Left renal pelvis (tissue), 4 donors: ENCODE measurements at places on chromosomes 11 and 22.

DNA sequence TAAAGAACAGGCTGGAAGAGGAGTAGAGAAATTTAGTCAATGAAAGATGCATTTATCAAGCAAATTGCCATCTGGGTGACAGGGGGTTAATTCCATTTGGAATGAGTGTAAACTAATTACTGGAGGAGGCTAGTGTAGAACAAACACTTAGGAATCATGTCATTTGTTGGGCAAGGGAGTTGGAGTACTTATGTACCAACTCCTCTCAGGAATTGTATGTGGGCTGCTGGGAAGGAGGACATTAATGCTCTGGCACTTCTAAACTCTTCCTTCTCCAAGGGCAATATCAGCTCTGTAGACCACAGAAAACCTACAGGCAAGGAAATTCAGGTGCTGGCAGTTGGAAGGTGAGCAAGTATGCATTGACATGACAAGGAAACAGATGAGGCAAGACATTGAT is 141.0 kb downstream of the MSANTD4 start:
- no peak for DNase-seq

DNA sequence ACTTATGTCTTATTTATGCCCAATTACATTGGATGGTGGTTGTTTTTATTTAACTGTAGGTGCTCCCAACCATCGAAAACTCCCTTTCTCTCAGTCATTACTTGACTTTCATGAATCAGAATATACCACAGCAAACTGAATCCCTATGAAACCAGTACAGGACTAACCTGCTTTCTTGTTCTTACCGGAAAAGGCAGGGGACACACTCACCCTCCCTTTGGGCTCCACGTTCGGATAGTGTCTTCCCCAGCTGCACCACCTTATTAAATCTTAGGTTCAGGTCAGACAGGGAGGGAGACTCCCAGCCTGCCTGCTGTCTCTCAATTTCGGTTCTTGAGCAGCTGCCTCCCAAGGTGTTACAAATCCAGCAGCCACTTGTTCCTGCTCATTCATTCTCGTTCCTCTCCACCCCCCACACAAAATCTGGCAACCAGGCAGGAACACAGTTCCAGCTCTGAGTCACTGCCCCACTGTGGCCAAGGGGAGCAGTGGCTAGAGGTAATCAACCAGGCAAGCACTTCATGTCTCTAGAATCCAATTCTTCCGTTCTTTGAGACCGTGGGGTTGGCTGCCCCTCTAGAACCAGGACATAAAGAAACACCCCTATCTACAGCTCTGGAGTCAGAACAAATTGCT is 133.0 kb downstream of the PLEKHA7 start:
- no peak for DNase-seq

GRCh38 chr11:116348226-116348625 is 424.6 kb downstream of the BUD13 start:
- DNase-seq = no peak

- DNase-seq = no peak
Measured at GRCh38 chr11:134477486-134477885, 65.4 kb upstream of the B3GAT1 start.

DNA sequence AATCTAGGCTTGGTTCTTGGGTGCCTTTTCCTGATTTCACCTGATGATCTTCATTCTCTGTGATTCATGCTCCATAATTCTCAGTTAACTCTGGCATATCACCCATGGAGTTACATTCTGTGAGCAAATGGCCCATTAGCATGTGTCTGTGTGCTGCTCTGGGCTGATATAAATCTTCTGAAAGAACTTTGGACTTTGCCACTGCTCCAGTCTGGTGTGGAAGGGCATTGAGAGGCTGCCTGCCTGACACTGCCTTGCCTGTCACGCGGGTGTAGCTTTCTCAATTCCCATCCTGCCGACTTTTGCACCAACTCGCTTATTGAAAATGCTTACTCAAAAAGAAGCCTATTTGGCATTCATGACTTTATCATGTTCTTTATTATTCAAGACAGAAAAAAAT is 42.2 kb downstream of the FAT3 start:
- peak; percentile 14 for DNase-seq

DNA sequence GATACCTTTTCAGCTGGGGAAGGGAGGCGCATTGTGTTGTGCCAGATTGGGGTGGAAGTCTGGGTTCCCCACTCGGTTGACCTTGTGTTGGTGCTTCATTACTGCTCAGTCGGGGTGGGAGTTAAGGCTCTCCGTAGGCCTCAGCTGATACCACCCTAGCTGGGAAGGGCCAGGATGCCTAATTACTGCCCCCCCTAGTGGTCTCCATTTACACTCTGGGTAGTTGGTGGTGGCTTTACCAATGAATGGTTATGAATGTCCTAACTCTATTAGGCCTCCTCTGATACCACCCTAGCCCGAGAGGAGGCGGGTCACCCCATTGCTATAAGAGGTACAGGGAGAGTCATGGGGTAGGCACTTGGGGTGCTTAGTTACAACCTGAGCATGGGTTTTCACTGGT is 27.5 kb upstream of the HIKESHI start:
- no peak for DNase-seq

DNA sequence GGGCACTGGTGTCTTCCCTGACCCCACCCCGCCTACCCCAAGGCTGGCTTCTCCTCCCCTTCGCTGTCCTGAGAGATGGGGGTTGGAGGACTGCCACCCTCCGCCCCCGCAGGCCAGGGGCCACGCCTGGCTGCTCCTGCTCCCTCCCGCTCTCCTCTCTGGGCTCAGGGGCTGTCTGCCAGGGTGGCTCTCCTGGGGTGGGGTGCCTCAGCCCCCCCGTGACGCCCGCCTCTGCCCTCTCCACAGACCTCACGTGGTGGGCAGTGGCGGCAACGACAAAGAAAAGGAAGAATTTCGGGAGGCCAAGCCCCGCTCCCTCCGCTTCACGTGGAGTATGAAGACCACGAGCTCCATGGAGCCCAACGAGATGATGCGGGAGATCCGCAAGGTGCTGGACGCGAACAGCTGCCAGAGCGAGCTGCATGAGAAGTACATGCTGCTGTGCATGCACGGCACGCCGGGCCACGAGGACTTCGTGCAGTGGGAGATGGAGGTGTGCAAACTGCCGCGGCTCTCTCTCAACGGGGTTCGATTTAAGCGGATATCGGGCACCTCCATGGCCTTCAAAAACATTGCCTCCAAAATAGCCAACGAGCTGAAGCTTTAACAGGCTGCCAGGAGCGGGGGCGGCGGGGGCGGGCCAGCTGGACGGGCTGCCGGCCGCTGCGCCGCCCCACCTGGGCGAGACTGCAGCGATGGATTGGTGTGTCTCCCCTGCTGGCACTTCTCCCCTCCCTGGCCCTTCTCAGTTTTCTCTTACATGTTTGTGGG is 8.1 kb downstream of the RCOR2 start:
- DNase-seq = no peak

DNA sequence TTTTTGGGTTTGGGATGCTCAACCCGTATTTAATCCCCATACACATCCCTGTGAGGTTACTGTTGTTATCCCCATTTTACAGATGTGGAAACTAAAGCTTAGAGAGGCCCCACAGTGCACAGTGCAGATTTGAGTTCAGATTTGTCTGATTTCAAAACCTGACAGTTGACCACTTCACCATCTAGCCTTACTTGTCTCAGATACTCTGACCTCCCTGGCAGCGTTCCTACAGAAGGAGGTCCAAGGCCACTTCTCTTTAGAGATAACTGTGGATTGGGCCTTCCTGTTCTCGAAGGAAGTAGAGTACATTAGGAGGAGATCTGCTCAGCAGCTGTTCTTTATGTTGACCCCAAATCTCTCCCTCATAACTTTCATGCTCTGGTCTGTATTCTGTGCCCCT is 46.7 kb upstream of the CTTN start:
- no peak for DNase-seq

DNA sequence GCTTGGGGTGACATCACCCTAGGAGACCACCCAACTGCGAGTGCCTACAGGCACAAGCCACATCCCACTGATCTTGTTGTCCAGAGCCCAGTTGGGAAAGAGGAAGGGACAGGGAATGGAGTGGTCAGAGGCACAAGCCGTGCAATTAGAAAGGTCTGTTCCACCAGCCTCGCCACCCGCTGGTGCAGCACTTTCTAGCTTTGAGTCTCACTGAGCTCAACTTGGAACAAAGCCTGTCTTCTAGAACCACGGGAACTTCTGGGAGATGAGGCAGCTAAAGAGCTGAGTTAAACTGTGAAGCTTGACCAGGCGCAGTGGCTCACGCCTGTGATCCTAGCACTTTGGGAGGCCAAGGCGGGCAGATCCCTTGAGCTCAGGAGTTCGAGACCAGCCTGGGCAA is 29.3 kb downstream of the TPBGL start:
- DNase-seq = no peak

GRCh38 chr11:15106201-15106965 is 8.3 kb upstream of the INSC start:
- no peak for DNase-seq

DNA sequence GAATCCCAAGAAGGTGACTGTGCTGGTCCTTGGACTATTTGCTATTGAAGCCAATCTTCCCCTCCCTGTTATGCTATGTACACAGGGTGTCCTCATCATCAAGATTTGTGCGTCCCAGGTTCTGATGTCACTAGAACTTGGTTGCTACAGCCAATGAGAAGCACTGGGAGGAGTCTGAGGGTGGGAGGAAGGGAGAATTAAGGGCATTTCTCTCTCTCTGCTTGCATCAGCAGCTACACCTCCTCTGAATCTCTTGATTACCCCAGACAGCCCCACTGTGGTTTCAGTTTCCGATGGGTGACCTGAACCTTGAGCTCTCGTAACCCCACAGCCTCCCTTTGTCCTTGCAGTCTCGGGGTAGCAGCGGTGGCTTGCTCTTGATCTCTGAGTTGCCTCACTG is 212.4 kb upstream of the SESN3 start:
- no peak for DNase-seq

DNA sequence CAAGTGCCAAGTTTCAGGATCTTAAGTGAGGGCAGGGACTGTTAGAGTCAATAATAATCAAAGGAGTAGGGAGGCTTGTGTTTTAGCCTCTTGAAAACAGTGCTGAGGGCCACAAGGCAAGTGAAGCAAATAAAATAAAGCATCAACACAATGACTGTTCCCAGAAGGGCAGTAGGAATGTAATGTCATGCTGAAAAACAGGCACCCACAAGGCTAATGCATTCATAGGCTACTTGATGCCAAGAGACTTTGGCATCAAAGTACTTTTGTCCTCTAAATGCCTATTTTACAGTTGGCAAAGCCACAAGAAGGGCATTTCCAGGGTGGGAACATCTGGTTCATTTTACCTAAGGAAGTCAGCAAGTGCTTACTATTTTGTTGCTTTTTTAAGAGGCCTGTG is 22.9 kb downstream of the RAB39A start:
- no peak for DNase-seq

DNA sequence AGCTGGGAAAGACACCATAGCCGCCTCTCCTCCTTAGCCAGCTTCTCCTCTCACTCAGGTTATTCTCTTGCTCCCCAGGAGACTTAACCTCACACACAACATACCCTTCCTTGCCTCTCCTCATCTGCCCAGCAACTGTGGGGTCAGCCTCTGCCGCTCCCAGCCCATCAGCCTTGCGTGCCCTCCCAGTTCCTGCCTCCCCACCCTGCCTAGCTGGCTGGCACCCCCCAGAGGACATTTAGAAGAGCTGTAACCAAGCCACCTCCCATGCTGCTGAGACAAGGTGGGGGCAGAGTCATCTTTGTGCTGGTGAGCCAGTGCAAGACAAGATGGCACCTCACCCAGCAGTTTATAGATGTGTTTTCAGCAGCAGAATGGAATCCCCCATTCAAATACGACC is 38.2 kb downstream of the TOM1 start:
- DNase-seq = no peak

GRCh38 chr11:65128182-65129145 is 5.9 kb downstream of the SYVN1 start:
- DNase-seq = no peak

DNA sequence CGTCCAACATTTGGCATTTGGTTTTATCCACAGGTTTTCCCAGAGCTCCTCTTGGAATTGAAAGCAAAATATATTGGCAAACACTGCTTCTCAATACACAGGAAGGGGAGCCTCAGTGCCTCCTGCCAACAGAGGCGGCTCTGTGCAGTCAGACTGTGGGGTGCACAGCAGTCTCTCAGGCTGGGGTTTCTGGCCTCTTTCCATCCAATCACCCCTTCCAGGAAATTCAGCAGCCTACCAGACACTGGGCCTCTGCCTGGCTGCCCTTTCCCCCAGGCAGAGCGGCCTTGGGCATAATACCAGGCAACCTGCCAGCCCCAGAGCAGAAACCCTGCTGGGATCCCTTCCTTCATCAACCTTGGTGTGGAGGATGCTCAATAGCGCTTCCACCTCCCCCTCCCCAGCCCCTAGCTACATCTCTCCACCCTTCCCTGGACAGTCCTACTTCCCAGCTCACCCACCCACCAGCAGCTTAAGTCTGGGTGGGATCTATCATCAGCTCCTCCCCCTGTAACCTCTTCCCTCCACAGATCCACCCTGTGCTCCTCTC is 17.8 kb upstream of the RAPSN start:
- DNase-seq = no peak

- no peak for DNase-seq
Measured at GRCh38 chr11:121198491-121198890, 94.1 kb upstream of the SC5D start.

GRCh38 chr11:95297680-95298452 is 66.9 kb upstream of the SESN3 start:
- no peak for DNase-seq

DNA sequence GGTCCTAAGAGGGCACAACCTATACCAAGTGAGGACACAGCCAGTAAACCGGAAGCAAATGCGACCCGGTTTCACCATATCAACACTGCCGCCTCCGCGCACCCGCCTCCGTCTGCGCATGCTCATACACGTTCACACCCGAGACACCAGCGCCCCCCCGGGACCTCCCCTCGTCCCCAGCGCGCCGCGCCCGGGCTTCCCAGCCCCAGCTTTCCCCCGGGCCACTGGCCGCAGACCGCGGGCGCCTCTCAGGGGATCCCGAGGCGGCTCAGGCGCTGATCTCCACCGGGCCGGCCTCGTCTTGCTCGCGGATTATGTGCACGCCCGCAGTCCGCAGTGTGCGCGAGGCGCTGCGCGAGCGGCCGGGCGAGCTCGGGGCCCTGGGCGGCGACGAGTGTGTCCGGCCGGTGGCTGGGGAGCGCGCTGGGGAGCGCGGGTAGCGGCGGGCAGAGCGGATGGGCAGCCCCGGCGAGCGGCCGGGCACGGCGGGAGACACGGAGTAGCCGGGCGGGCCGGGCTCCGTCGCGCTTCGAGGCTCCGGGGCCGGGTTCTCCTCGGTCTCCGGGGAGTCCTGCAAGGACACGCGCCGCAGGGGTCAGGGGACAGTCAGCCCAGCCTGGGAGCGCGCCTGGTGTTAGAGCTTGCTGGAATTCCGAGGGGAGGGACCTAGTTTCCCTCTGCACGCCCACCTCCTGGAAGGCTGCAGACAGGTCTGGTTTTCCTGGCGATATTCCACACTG is 2.0 kb downstream of the HEPN1 start:
- DNase-seq = peak; percentile 63

DNA sequence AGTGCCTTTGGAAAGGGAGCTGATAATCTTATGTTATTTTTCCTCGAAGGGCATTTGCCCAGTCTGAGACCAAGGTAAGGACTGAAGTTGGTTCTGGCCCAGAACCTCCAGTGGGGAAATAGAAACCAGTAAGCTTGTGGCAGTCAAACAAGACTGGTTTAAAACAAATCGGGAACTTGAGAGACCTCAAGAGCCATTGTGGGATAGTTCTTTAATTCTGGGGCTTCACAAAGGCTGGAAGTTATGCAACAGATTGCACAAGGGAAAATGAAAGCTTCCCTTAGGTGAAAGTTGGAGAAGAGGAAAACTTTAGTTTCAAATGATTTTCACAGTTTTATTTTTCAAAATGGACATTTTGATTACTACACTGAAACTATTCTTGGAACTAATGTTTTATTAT is 33.5 kb upstream of the RAB38 start:
- DNase-seq = no peak
